Brain pericyte (primary cell): ENCODE measurements at places on chromosomes 6 and 20.
A peak's percentile ranks its signal among the peaks of the same experiment; 100 is the strongest.

- no peak for DNase-seq
These were observed 13.4 kb upstream of the COL12A1 start for GRCh38 chr6:75219263-75219662.

- DNase-seq = no peak
These were observed 32.3 kb upstream of the GNRH2 start for GRCh38 chr20:3010985-3011723.

DNA sequence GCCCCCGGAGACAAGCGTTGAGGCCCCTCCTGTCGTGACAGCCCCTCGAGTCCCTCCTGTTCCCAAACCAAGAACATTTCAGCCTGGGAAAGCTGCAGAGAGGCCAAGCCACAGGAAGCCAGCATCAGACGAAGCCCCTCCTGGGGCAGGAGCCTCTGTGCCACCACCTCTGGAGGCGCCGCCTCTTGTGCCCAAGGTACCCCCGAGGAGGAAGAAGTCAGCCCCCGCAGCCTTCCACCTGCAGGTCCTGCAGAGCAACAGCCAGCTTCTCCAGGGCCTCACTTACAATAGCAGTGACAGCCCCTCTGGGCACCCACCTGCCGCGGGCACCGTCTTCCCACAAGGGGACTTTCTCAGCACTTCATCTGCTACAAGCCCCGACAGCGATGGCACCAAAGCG, 72.4 kb downstream of the SERAC1 start:
- DNase-seq = no peak

GRCh38 chr20:47257771-47258170, 98.7 kb downstream of the ZMYND8 start:
- DNase-seq = no peak

DNA sequence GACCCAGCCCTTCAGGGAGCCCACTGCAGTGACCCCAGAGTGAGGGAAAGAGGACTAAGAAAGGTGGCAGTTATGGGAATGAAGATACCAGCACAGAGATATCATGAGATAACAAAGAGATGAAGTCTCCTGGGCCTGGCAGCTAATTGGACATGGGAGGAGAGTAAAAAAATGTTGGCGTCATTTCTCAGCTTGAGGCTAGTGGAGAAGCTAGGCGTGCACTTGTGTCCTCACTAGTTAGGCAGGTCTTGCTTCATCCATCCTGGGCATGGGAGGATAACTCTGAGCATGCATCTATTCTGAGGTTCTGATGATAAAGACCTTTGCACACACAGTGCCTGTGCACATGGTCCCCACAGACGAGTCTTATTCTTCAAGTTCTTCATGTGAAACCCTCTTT, 4.1 kb upstream of the GFOD1 start:
- DNase-seq = no peak

DNA sequence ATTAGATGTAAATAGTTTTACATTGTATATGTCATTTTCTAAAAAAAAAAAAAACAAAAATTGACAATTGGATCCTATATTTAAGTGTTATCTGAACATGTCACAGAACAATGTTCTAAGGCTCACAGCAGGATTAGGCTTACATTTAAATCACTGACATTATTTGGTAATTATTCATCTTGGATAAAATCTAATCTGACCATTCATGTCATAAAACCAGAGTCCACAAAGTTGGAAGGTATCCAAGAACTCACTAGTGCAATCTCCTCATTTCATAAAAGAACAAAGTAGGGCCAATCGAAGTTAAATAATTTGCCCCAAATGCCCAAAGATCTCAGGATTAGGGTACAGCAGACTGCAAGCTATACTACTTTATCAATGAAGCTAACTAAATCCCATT, 73.0 kb downstream of the PDSS2 start:
- no peak for DNase-seq

DNA sequence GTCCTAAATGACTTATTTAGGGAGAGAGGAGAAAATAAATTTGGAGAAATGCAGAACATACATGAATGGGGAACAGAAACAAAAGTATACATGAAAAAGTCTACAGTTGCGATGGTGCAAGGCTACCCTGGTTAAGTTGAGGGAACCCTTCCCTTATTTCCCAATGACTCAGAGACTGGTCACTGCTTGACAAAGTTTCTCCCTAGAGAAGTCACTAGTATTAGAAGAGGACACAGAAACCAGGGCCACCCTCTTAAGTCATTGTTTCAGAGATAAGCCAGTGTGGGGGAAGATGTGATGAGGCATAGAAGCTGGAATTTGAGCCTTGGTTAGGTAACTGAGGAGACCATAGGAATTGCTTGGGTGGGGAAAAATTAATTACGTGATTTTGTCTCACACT, 24.4 kb upstream of the EDN1 start:
- DNase-seq = no peak

- DNase-seq = no peak
These were observed 22.9 kb upstream of the DDR1 start for GRCh38 chr6:30861257-30862048.

- DNase-seq = no peak
These were observed 12.8 kb downstream of the SNX14 start for GRCh38 chr6:85580878-85581267.

GRCh38 chr20:2382833-2383232, 2.1 kb downstream of the TGM6 start:
- DNase-seq = no peak

DNA sequence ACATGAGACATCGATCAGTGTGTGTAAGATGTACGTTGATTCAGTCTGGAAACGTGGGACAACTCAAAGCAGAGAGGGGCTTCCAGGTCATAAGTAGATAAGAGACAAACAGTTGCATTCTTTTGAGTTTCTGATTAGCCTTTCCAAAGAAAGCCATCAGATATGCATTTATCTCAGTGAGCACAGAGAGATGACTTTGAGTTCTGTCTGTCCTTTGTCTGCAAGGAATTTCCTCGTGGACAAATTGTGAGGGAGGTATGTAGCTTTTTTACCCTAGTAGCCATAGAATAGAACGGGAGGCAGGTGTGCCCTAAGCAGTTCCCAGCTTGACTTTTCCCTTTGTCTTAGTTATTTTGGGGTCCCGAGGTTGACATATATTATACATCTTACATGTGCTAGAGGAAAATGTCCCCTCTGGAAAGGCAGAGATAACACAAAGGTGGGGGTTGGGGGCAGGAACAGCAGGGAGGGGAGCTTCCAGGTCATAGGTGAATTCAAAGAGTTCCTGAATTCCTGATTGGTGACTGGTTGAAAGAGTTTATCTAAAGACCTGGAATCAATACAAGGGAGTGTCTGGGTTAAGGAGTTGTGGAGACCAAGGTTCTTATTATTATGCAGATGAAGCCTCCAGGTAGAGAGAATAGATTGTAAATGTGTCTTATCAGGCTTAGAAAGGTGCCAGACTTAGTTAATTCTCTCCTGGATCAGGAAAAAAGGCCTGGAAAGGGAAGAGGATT, 237.0 kb downstream of the NFATC2 start:
- no peak for DNase-seq

GRCh38 chr6:109282756-109283155, 99.5 kb downstream of the CD164 start:
- no peak for DNase-seq

GRCh38 chr20:4552075-4552640, 169.6 kb upstream of the PRND start:
- no peak for DNase-seq

DNA sequence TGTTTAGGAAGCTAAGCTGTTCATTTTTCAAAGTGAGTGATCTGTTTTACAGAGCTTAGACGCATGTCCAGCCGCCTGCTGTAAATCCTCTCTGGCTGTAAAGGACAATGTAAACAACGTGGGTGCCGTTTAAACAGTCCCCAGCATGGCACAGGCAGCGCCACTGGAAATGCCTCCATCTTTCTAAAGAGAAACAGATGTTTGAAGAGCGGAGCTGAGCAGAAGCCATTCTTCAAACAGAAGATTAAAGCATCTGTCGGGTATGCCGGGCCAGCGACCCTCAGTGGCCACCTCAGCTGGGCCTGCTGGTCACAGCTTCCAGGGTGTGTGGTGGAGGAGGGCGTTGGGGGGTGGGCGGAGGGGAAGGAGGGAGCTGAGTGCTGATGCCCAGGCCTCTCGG, 138.6 kb downstream of the ERMARD start:
- DNase-seq = no peak

DNA sequence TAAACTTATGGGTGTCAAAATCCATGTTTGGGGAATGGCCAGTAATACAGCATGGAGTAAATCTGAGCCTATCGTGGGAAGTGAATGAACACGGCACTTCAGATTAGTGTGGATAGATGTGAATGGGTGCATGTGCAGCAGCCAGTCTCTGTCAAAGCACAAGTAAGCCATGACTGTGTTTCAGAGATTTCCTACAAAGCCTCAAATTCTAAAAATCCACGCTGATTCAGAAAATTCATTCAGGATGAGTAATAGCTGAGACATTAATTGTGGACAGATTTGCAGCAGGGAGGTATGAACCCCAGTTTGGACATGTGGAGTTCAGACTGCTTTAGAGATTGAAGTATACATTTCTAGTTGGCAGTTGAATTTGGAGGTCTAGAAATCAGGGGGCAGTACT, 115.1 kb downstream of the QKI start:
- no peak for DNase-seq

- DNase-seq = no peak
These were observed 1.9 kb downstream of the HLA-DPA1 start for GRCh38 chr6:33071569-33071968.

GRCh38 chr6:3808759-3809514, 40.2 kb upstream of the FAM50B start:
- DNase-seq = peak; percentile 81

DNA sequence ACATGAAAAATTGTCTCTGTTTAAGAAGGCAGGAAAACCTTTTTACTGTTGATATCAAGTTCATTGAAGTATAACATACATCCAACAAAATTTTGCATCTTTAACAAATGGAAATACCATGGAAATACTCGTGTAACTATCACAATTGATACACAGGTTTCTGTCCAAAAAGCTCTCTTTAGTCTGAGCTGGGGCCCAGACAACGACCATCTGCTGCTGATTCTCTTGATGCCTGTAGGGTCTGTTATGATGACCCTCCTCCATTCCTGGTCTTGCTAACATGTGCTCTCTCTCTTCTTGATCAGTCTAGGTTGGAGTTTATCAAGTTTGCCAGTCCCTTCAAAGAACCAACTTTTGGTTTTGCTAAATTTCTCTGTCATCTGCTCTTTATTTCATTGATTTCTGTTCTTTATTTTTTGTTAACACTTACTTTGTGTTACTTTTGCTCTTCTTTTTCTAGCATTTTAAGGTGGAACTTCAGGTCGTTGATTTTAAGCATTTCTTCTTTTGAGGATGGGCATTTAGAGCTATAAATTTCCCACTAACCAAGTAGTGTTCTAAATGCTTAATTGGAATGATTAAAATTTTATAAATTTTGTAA, 116.8 kb downstream of the PSMB1 start:
- no peak for DNase-seq

GRCh38 chr20:8932192-8933165, 136.4 kb upstream of the PLCB4 start:
- DNase-seq = no peak

DNA sequence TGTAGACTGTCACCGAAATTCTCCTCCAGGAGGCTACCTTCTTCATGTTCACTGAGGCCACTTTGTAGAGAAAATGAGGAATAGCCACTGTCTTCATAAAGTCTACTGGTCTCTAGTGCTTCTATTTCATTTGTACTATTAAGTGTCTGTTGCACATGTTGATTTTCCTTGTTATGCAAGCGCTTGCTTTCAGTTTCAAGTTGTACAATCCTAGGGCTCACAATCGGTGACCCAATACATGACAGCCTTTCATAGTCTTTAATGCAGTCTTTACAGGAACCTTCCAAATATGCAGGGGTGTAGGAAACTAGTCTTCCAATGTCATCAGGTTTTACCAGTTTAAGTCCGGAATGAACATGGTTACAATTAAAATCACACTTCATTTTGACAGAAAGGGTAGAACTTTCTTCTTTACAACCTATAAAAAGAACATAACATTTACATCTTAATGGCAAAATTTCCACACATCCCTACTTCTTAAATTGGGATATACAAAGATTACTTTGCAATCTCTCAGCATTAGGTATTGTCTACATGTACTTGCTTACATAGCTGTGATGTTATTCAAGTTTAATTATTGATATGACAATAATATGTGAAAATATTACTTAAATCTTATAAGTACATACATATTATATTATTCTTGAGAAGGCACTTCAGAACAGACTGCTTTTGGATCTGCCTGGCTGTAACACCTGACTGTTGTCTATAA, 7.5 kb downstream of the FBXO5 start:
- no peak for DNase-seq

DNA sequence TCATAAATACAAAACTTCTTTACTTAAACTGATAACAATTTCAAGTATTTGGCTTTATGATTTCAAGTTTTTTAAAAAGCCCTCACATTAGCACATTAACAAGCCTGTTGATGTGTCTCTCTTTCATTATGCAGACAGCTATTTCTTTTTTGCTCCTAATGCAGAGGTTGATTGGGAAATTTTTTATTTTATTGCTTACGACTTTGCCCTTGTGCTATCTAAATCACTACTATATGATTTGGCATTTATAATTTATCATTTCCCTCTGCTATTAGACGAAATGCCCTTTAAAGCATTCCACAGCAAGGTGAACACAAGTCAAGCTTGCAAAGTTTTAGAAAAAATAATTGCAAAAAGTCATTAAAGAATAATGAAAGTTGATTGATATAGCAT, 54.5 kb upstream of the REV3L start:
- DNase-seq = no peak

- DNase-seq = no peak
These were observed 17.5 kb downstream of the PIM1 start for GRCh38 chr6:37187321-37188022.

DNA sequence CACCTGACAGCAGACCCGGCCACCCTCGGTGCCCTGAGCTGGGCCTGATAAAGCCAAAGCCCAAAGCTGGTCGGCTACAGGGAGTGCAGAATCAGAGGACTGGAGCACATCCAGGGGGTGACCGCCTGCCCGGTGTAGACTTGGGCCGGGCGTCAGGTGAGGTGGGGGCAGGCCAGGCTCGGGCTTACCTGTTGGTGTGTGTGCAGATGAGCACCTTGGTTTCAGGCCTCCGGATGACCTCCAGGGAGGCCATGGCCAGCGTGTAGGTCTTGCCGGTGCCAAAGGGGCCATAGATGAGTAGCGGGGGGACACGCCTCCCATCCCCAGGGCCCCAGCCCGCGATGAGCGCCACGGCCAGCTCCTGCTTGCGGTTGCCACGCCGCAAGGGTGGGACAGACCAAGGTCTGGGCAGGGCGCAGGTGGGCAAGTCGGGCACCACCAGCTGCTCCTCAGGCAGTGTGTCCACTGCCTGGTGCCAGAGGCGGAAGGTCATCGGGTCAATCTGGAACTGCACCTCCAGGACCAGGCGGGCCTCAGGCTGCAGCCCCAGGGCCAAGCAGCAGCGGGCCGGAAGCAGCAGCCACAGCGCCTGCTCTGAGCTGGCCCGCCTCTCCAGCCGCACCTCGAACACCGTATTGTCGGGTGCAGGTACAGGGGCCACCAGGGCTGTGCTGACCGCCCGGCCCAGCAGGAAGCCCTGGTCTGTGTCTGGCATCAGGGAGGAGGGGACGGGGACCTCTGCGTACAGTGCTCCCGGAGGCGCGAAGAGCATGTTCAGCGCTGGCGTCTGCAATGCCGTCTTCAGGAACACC, 5.7 kb downstream of the HELZ2 start:
- no peak for DNase-seq

- no peak for DNase-seq
These were observed 90.6 kb upstream of the BHLHE23 start for GRCh38 chr20:63097336-63097831.
